Activated T-helper 9 cell treated with anti-CD3 and anti-CD28 coated beads, Interleukin-2, amount 50 U/mL, for 16 hours (primary cell): ENCODE measurements at places on chromosomes 2 and 18.

DNA sequence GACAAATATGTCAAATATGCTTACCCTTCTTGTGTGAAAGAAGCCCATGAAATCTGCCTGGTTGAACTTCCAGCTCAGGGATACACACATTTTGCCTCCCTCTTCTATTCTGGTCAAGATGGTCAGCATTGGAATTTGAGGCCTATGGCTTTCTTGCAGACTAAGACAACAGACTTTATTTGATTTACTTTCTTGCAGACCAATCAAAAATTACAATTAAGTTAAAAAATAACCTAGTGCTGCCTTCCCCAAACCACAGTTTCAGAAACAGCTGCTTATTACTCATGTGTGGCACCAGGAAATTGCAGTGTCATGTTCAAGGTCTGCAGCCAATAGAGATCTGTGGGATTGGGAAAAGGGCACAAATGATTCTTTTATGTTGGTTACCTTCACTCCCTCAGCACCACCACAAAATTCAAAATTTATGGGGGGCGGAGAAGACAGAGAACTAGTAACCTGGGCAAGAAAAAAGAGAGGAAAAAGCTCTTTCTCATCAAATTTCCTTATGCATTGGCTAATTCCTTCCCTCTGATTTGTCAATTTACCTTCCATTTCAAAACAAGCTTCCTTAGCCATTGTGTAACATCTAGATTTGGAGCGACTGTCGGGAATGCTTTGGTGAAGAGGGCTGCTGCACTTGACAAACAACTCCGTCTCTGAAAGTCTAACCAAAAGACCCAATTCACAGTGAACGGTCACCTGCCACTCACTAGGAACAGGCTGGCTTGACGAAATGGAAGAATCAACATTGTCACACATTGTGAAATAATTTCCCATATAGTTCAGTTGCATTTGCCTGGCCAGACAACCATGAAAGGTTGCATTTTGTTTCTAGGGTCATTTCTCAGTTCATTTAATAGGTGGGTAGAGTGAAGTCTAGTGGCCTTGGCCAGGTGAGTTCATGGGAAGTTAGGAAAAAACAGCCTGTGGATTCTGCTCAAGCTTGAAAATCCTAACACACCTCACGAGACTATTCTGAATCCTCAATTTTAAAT, 100.4 kb upstream of the FZD5 start:
- DNase-seq: no peak

DNA sequence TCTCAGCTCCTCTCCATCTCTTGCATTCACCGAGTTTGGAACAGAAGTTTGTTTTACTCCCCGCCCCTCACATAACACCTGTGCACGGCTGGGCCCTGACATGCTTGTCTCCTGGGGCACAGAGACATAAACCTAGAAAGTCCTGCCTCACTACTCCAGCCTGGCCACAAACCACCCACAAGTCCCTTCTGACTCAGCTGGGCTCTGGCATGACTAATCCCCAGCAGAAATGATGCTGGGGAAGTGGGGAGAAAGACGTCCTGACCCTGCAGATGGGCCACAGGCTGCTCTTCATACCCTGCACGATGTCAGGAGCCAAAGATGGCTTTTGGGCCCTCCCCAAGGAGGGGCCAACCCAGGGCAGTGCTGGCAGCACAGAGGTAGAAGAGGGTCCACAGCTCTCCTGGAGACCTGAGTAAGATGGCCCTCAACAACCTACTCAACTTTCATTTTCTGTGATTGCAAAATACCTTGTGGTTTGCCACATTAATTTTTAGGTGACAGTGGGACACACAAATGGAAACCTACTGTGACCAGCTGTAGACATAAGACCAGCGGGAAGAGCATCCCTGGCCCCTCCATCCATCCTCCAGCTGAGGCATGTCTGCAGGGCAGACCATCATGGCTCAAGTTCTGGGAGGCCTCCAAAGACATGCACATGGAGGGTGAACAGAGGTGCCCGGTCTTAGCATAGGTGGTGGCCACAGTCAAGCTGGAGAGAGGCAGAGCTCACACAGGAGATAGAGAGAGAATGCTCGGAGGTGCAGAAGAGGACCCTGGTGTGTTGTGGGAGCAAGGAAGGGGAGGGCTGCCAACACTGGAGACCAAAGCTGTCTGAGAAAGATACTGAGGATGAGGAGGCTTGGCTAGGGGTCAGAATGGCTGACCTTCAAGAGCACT, 40.0 kb downstream of the DNMT3A start:
- DNase-seq: peak; percentile 64

DNA sequence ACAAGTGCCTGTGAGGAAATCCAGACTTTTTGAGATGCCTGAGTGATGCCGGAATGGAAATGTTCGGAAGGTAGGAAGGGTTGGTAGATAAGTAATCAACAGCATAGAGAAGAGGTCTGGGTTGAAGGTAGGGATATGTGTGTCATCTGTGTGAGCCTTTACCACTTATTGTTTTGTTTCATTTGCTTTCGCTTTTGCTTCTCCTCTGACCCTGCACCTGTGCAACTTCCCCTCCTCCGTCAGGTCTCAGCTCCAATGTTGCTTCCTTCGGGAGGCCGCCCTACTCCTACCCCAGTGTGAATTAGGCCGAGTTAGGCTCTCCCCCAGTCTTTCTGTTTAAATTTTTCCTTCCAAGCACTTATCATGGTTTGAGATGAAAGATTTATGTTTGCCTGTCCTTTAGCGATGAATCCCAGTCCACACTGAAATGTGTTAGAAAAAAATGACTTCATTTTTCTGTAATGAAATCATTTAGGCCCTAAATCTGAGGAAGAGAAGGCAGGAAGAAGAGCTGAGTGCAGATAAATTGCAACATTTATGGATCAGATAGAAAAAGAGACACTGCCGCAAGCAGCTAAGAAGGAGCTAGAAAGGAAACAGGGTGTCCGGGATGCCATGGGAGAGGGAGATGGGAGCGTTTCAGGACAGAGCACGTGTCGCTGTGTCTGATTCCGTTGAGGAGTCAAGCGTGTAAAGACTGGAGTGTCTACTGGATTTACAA, 139.6 kb upstream of the PELI1 start:
- no peak for DNase-seq

- DNase-seq: no peak
Observed at GRCh38 chr18:55513161-55513560, 74.8 kb downstream of the TCF4 start.

GRCh38 chr18:67463829-67464228, 52.7 kb downstream of the DSEL start:
- no peak for DNase-seq

DNA sequence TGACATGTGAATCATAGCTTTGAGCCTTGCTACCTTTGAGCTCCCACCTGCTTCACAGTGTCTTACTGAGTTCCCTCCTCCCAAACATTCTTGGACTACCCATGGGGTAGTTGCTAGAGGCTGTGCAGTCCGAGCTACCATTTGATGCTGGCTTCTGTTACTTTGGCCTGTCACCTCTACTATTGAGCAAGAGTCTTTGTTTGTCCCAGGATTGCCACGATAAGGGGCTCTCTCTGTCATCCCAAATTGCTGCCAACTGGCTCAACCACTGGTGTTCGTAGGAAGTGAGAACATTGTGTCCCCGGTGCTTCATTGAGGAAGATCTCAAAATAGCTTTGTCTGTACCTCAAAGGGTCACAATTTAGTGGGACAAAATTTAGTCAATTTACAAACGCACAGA, 59.1 kb upstream of the PAX8 start:
- no peak for DNase-seq

- DNase-seq: no peak
Observed at GRCh38 chr2:124476291-124476690, 451.2 kb downstream of the CNTNAP5 start.

DNA sequence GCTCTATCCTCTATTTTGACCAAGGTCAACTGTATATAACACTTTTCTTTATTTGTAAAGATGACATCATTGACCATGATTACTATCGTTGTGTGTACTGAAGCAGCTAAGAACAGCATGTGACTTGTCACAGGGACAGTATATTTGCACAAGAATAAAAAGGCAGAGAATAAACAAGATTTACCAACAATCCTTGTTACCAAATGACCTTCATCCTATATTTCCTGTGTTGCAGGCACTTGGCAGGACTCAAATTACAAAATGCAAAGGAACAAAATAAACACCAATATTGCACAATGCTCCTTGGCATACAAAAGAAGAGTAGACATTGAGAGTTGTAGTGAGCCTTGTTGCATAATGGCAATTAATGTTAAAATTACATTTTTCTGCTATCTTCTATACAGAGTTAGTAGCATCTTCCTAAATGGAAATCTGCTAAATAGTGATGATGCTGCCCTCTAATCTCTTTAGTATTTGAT, 61.8 kb downstream of the RFTN2 start:
- no peak for DNase-seq

- DNase-seq: no peak
Observed at GRCh38 chr2:12391116-12391515, 325.6 kb upstream of the TRIB2 start.

GRCh38 chr2:126699018-126699417, 43.1 kb downstream of the GYPC start:
- no peak for DNase-seq

DNA sequence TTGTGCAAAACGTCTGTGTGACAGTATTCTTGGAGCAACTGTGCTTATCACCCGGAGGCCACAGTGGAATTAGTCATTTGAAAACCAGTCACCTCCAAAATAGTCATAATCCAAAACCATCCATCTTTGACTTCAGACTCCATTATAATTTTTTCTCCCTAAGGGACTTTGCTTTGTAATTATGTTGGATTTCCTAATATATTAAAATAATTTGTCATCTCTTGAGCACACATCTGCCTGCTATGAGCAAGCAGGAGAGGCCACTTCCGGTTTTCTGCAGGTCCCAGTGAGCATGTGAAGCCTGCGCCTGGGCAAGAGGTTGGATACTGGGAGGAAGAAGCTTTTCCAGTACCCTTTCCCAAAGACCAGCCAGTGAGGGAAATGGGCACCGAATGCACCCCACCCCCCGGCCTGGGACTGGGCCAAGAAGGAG, 57.7 kb downstream of the ODC1 start:
- DNase-seq: no peak

GRCh38 chr18:37299471-37300304, 265.9 kb downstream of the CELF4 start:
- DNase-seq: no peak

- no peak for DNase-seq
Observed at GRCh38 chr2:163703386-163703785, 32.4 kb downstream of the FIGN start.

- DNase-seq: no peak
Observed at GRCh38 chr2:143819764-143820163, 690.5 kb downstream of the ARHGAP15 start.
